ENCODE measurements at places on chromosomes 6 and 20. TPM values are rescaled to one million over a fixed set of nuclear protein-coding genes. Genes with fewer than 3 reads are reported as not detected.

The BPIFA1 gene
- not detected for total RNA-seq

The BTN1A1 gene
- not detected for total RNA-seq

The EEF1A2 gene
- total RNA-seq: 0.32 TPM

The SLC17A1 gene
- not detected for total RNA-seq

The DPM1 gene
- total RNA-seq: 122 TPM

The EYA4 gene
- total RNA-seq: 13.0 TPM

The HLA-DOB gene
- total RNA-seq: not detected

The RAET1G gene
- total RNA-seq: 1.2 TPM

The MYMX gene
- 38.0 TPM for total RNA-seq

The COL19A1 gene
- 0.26 TPM for total RNA-seq

GRCh38 chr20:41786158-41786557 lies 168.0 kb upstream of the CHD6 start:
- no peak for DNase-seq

DNA sequence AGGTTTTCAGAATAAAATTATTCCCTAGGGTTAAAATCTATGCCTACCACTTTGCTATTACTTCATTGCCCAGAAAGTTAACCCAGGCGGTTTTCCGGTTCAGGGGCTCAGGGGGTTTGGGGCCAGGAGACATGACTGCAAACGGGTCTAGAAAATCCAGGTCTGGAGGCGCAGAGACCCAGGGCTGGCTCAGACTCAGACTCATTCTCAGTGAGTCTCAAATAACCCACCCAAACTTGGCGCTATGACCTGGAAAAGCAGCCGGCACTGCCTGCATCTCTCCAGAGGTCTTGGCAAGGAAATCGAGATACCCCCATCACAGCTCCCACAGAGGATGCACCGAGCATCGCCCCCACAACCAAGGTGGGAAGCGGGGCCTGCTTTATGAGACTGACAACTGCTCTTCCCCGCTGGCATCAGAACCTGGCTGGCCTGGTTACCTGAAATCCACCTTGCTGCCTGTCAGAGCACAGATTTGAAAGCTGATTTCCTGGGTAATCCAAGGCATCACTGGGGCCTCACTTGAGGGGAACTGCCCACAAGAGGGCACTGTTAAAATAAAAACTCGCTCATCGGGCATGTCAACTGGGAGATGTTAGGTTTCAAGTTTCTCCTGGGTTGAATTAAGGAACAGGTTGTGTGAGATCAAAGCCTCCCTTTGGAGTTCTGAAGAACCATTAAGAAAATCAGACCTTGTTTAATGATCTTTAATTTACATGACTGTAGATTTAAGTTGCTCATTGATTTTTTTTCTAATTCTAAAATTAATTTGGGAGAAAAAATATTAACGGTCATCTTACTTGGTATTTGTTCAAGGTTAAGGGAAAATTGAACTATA lies 55.1 kb downstream of the KIF16B start:
- DNase-seq: peak; percentile 52

- DNase-seq: peak; percentile 17
These were observed 7.4 kb downstream of the FAM209B start for GRCh38 chr20:56540415-56540814.

- no peak for DNase-seq
These were observed 96.3 kb upstream of the GCM1 start for GRCh38 chr6:53244958-53245357.

GRCh38 chr20:8424010-8424409 lies 291.9 kb downstream of the PLCB1 start:
- DNase-seq: no peak

- DNase-seq: no peak
These were observed 29.7 kb upstream of the PBOV1 start for GRCh38 chr6:138248011-138248410.

DNA sequence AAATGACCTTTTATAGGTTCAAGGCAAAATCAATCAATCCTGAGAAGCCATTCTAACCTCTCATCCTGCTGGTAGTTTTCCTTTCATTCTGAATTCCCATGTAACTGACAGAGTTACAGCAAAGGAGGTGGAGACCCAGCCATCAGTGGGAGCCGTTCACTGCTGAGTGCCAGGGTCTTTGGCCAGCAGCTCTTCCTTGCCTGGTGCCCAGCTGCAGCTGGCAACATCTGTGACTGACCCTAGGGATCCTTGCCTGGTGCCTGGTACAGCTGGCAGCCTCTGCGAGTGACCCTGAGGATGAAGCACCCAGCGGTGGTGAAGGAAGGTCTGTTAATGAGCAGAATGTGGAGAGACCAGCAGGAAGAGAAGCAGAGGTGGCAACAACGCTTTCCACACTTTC lies 314.6 kb downstream of the THBS2 start:
- DNase-seq: peak; percentile 8

DNA sequence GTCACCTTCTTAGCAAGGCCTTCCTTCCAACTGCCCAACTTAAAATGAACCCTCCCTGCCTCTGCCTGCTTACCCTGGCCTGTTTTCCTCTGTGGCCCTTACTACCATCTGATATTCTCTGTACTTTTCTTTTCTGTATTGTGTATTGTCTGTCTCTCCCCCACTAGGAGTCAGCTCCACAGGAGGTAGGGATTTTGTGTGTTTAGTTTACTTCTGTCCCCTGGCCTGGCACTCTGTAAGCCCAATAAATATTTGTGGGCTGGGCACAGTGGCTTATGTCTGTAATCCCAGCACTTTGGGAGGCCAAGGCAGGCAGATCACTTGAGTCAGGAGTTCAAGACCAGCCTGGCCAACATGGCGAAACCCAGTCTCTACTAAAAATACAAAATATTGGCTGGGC lies 72.8 kb downstream of the RIPOR3 start:
- no peak for DNase-seq

- no peak for DNase-seq
These were observed 2.1 kb upstream of the E2F1 start for GRCh38 chr20:33687993-33688937.

DNA sequence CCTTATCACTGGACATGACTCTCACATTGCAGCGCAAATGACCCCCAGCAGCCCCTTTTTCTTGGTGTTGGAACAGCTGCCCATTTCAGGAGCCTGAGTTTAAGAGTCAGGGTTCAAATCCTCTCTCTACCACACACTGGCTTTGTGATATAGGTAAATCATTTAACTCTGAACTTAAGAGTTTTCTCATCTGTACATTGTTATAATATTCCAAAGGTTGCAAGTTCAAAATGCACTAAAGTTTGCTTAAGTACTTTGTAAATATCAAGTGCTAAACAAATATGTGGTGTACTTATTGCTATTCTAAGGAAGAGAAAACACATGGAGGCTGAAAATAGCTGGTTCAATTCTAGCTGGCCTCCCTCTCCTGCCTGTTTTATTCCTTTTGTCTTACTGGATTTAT lies 39.3 kb upstream of the PBOV1 start:
- DNase-seq: no peak

GRCh38 chr20:25081730-25082497 lies at the start of gene VSX1:
Gene VSX1 (minus strand): TSS chr20:25082141. CDS start chr20:25082096, 45 bp downstream.
- no peak for DNase-seq

- DNase-seq: no peak
These were observed 592.7 kb upstream of the POU3F2 start for GRCh38 chr6:98241630-98242029.

- no peak for DNase-seq
These were observed 21.6 kb downstream of the RALGAPA2 start for GRCh38 chr20:20690676-20691476.

DNA sequence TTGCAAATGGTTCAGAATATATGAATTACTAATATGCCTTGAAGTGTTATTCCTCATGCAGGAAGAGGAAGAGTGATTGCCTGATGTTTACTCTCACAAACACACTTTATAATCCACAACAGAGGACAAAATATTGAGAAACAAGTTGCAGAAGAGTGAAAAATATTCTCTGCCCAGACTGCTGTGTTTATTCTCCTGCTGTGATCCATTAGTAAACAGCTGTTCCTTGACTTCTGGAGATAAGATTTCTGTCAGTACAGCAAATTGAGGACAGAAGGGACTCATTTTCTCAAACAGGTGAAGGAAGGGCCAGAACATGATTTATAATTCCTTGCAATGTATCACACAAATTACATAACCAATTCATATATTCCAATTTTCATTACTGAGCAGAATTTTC lies 148.0 kb downstream of the EPM2A start:
- peak; percentile 31 for DNase-seq

DNA sequence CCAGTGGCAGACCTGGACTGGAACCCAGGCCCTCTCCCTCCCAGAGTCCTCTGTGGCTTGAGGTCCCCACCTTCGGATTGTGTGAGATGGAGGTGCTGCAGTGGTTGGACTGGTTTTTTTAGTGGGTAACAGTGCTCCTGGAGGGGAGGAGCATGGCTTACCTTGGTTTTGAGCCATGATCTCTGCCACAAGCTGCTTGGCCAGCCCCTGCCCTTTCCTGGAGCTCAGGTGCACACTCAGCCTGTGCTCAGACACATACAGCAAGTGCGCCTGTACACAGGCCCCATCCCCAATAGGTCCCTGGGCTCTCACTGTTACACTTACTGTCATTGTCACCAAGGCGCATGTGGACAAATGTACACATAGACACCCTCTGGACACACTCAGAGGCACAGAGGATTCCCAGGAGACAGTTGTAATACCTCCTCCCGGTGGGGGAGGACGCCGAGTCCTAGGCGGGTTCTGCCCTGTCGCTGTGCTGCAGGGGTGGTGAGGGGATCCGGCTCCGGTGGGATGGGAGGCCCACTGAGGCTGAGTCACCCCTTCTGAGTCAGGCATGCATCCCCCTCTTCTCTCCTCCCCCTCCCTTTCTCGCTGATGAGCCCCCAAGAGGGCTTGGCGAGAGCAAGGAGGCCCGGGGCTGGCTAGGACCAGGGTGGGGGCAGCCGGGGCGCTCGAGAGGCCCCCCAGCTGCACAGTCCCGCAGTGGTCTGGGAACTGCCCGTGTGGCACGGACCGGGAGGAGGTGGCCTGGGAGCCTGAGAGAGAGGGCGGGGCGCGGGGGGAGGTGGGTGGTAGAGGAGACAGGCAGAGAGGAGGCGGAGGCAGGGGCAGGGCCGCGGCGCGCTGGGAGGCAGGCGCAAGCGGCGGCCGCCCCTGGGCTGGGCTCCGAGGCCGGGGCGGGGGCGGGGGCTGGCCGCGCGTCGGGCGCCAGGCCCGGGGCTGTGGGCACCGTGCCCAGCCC lies 522 bp upstream of the EPB41L1 start:
- DNase-seq: peak; percentile 39

GRCh38 chr6:53239526-53239925 lies 90.9 kb upstream of the GCM1 start:
- no peak for DNase-seq

Measured in LHCN-M2 (cell line).